ENCODE measurements at places on chromosomes 13 and 19. TPM values are rescaled to one million over a fixed set of nuclear protein-coding genes. Genes with fewer than 3 reads are reported as not detected.
A peak's percentile ranks its signal among the peaks of the same experiment; 100 is the strongest.

The BRME1 gene
- not detected for total RNA-seq

The MCEMP1 gene
- total RNA-seq, result not detected

The CCNE1 gene
- not detected for total RNA-seq

GRCh38 chr13:22285867-22286266 lies 615.0 kb downstream of the FGF9 start:
- H3K27ac ChIP-seq, result peak overlapping the region; percentile 39
- H3K4me3 ChIP-seq, result no peak overlapping the region
- H3K4me1 ChIP-seq, result peaks cover 2% of the 10 kb centered on the region
- no peaks in the 10 kb centered on the region for H3K27me3 ChIP-seq
- no peak for DNase-seq
- no peaks in the 10 kb centered on the region for H3K36me3 ChIP-seq

GRCh38 chr13:36275190-36276002 lies 22.2 kb downstream of the CCDC169 start:
- no peak overlapping the region for H3K4me3 ChIP-seq
- H3K27ac ChIP-seq, result no peak overlapping the region
- DNase-seq, result no peak
- no peaks in the 10 kb centered on the region for H3K27me3 ChIP-seq
- H3K4me1 ChIP-seq, result no peaks in the 10 kb centered on the region

Data from ascending aorta (tissue), 2 donors.